ENCODE measurements at places on chromosomes 6 and 20.

DNA sequence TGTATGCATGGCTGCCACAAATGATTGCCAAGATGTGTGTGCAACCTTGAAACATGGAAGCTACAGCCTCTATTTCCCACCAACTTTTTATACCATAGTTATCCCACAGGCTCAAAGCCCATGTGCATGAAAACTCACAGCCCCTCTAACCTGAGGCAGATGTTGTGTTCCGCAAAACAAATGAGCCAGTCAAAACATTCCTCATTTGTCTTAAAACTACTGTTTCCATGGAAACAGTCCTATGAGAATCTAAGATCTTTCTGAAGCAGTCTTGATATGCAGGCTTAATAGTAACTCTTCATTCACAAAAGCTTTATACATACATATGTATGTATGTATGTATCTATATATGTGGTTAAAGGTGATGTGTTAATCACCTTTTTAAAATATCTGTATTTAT, 31.2 kb upstream of the MANEA start:
- DNase-seq: no peak

DNA sequence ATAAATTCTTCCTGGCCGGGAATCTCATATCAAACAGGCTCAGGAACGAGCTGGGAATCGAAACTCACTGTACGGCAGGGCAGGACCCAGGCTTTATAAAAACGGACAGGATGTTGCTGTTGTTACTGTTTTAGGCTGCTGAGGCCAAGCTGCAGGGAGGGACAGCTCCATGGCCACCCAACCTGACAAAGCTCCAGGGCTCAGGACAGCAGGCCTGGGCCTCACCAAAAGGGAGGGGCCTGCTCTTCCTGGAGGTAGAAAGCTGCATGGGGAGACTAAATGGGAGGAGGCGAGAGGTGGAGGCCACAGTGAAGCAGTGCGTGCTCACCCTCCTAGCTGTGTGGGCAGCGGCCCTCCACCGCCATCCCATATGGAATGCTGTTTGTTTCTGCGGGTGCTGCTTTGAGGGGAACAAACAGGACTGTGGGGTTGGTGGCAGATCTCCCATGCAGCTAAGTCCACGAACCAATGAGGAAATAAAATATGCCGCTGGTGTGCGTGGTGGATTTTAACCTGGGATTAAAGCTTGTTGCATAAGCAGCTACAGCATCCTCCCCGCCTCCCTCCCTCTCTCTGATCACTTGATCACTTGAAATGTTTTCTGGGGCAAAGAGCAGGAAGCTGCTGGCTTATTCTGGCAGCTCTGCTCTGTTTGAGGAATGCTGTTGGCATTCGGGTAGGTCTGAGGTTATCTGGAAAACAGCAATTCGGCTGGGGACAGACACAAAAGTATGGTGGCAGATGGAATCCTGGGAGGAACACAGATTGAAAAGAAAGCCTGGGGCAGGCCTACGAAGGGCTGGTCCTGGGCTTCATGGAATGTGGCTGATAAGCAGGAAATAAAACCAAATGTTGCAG, 2.4 kb upstream of the ZMYND8 start:
- DNase-seq: no peak

GRCh38 chr20:35398660-35399144, 13.1 kb downstream of the UQCC1 start:
- DNase-seq: no peak

GRCh38 chr6:111417181-111417585, 65.8 kb downstream of the REV3L start:
- peak; percentile 35 for DNase-seq

- no peak for DNase-seq
These were observed 1.1 kb upstream of the VARS2 start for GRCh38 chr6:30912746-30913520.

DNA sequence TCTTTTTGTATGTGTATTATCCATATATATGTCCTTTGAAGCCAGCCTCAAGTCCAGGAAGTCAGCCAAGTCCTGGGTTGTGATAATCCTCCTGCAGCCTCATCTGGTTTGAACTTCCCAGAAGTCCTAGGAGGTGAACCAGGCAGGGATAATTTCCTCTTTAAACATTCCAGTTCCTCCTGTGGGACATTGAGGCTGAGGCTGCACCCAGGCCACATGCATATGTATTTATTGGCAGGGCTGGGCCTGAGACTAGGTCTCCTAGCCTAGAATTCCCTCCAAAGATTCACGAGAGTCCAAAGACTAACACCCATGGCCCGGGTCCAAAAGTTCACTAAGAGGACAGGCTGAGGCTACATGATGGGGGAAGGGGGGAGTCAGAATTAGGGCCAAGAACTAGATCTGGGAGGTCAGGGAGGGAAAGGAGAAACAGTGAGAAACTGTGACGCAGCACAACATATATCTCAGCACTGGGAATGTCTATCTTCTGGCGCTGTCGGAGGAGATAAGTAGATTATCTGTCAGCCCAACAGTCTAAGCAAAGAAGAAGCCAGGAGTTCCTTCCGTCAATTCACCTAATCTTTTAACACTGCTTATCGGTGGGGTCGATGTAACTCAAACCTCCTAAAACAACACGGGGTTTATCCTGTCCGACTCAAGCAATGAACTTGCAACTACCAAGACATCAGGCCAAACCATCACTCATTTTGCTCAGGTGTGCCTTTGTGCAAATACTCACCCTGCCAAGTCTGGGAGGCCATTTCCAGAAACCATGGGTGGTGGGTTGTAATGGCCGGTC, 43.3 kb downstream of the SNX5 start:
- peak; percentile 12 for DNase-seq

- no peak for DNase-seq
These were observed 15.1 kb downstream of the SOX4 start for GRCh38 chr6:21608601-21609000.

GRCh38 chr6:34067814-34068213, 78.1 kb downstream of the GRM4 start:
- DNase-seq: no peak

GRCh38 chr20:50646483-50646996, 44.8 kb downstream of the RIPOR3 start:
- DNase-seq: no peak

- DNase-seq: peak; percentile 4
These were observed 27.5 kb upstream of the AGPAT4 start for GRCh38 chr6:161301338-161301737.

- no peak for DNase-seq
These were observed 10.7 kb downstream of the HLA-A start for GRCh38 chr6:29953001-29953441.

DNA sequence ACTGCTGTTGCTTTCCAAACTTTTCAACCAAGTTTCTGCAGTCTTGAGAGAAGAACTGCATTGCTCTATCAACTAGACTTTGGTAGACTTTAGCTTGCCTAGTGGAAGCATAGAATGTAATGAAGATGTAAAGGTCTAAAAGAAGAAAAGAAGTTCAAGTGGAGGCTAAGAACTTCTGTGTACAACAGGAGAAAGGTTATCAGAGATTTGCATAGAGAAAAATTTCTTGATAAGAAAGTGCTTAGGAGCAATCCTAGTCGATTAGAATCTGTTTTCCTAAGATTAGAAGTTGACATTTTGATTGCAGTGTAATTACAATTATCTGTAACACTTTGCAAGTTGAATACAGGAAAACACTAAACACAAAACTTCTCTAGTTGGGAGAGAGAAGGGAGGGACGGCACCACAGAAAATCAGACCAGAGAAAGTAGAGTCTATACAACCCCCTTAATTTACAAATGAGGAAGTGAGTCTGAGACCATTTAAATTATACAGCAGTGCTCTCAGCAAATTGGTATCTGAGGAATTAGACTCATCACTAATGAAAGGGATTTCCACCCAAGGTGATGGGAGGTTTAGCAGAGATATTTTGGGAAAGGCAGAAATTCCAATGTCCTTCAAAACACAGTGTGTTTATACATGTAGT, 194.3 kb upstream of the MARCKS start:
- DNase-seq: no peak

GRCh38 chr20:35599776-35600120, 15.9 kb upstream of the SPAG4 start:
- DNase-seq: no peak

DNA sequence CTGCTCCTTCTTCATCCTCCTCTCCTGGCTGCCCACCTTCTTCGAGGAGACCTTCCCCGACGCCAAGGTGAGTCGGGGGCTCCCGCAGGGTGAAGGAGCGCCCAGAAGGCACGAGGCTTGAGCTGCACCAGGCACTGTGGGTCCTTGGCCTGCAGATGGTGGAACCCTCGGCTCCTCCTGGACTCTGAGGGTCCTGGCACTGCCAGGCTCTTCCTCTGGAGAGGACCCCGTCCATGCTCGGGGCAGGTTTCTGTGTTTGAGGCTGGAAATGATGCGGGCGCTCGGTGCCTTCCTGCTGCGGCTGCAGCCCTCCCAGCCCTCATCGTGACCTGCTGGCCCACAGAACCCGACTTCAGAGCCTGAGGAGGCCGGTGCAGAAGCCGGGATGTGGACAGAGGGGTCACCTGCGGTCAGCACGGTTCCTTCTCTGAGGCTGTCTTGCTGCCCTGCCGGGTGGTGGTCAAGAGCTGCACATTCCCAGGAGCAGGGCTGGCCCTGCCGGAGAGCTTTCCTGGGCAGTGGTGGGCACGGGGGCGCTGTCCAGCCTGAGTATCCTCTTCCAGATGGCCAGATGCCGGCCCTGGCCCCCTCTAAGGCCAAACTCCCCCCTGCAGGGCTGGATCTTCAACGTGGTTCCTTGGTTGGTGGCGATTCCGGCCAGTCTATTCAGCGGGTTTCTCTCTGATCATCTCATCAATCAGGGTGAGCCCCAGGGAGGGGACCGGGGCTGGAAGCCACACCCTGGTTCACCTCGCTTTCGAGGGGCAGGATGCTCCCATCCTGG, 11.3 kb downstream of the SLC17A9 start:
- DNase-seq: no peak

DNA sequence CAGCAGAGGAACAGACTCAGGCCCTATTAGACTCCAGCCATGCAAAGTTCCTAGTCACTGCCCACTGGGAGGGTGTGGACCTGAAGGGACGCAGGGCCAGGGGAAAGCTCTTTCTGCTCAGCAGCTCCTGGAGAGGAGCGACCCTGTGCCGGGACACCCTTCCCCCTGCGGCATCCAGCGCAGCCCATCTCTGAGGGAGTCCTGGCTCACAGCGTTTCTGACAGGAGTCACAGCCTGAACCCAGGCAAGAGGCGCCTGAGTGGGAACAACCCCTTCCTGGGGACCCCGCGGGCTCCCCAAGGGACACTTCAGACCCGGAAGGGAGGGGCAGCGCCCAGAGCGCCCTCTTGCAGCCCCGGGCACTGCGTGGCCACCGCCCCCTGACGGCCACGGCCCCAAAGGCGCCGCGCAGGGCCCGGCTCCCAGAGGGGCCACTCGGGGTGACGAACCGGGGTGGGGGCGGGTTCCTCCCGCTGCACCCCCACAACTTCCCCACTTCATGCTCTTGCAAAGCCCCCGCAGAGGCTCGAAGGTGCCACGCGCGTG, 862 bp downstream of the UCKL1 start:
- DNase-seq: no peak

GRCh38 chr20:43723735-43724134, 3.1 kb downstream of the GTSF1L start:
- DNase-seq: no peak

- peak; percentile 89 for DNase-seq
These were observed 21.1 kb downstream of the SESN1 start for GRCh38 chr6:109073344-109074132.

DNA sequence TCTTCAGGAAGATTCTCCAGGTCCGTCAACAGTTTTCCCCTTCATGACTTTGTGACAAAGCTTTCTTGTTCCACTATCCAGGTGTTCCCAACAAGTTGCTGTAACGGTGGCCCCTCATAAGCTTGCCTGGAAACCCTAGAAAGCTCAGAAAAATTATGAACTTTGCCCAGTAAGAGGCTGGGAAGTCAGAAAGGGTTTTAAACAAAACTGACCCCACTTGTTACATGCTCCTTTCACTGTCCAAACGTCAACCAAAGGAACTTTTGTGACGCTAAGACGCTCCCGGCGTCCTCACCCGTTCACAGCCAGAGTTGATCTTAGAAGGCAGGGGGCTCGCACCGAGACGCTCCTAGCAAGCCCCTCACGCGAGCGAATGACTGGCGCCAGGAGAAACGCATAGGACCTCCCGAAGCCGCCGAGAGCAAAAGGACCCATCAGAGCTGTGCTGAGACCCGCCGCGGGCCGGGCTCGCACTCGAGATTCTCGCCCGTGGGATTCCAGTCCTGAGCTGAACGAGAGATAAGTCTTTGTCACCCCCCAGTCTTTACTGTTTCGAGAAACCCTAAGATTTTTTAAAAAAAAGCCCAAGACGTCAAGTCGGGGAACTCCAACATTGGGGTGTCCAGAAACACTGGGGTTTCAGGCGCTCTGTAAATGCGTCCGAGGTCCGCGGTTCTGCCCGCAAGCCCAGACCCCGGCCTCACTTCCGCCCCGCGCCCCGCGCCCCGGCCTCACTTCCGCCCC, 544 bp upstream of the ACAT2 start:
- DNase-seq: no peak
